DMS153 (cell line): ENCODE measurements at places on chromosomes 16 and 17.

GRCh38 chr16:78259873-78260272, 160.4 kb downstream of the WWOX start:
- no peak for DNase-seq

GRCh38 chr17:60594734-60595133, 5.3 kb upstream of the PPM1D start:
- DNase-seq = no peak

GRCh38 chr17:54979657-54980056, 11.1 kb downstream of the STXBP4 start:
- DNase-seq = no peak

DNA sequence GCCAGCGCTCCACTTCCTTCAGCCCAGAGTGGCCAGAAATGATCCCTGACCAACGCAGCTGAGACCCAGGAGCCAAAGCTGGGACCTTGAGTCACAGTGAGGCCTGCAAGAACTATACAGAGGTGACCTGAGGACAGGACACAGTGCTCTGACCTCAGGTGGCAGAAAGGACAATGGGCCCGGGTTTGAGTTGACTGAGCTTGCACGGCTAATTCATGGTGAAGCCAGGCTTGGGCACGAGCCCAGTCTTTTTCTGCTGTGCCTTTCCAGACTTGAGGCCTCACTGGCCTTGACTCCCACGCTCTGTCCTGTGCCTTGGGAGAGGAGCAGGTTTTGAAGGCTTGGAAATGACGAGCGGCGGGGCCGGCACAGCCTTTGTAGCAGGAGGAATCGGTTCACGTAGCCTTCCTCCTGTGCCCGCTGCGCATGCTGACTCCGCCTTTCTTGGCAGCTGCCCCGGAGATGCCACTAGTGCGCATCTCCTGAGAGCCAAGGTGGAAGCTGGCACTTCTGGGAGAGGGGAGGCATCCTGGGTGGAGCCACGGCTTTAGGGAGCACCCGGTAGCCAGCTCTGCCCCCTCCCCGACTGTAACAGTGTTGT, 34.9 kb downstream of the NDEL1 start:
- no peak for DNase-seq

- DNase-seq = no peak
Measured at GRCh38 chr17:31391496-31391949, at the start of gene RAB11FIP4. Gene RAB11FIP4, plus strand, starts transcription at chr17:31391675. Its CDS starts 178 bp downstream, at chr17:31391853.

DNA sequence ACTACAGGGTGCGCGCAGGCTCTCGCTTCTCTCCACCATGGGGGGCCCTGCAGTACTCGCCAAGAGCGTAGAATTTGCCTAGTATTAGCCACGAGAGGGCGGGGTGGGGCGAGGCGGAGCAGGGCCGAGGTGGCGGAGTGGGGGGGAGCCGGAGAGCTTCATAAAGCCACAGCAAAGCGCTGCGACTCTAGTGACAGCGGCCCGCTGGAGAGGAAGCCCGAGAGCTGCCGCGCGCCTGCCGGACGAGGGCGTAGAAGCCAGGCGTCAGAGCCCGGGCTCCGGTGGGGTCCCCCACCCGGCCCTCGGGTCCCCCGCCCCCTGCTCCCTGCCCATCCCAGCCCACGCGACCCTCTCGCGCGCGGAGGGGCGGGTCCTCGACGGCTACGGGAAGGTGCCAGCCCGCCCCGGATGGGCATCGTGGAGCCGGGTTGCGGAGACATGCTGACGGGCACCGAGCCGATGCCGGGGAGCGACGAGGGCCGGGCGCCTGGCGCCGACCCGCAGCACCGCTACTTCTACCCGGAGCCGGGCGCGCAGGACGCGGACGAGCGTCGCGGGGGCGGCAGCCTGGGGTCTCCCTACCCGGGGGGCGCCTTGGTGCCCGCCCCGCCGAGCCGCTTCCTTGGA, at the start of gene TBX21:
TSS of gene TBX21 (plus strand) at position 190 of the 627 bp plus-strand sequence. CDS start at position 409, 219 bp downstream.
- DNase-seq = no peak

- DNase-seq = peak; percentile 38
Measured at GRCh38 chr17:45098869-45099616, 33.3 kb downstream of the PLCD3 start.

DNA sequence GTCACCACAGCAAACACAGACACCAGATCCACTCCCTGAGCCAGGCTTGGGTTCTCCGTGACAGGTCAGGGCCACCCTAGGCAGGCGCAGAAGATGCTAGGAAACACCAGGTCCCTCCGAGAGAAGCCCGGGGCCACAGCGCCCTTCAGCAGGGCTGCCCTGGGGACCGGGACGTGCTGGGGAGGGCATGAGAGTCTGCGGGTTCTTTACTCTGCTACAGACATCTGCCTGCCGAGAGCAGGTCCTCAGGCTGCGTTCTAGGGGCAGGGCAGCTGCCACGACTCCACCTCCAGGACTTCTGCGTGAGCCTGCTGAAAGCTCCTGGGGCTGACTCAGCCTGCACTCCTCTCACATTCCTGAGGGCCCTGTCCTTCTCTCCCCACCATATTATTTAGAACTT, 11.4 kb downstream of the MYLK3 start:
- no peak for DNase-seq

GRCh38 chr17:47076171-47076570, 97.1 kb upstream of the RPRML start:
- DNase-seq = no peak

DNA sequence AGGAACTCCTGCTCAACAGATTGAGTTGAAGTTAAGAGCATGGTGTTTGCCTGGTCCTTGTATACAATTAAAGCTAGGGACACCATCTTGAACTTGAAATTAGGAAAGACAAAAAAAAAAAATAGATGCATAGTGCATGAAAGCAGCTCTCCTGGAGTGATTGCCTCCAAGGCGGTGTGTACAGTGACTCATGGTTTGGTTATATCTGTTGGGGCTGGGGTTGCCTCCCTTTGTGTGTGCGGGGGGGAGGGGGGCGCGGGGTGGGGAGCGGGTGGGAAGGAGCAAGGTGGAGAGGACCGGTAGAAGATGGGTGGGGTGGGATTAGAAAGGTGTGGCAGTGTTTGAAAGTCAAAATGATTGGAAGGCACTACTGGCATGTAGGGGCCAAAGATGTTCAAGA, 3.4 kb downstream of the TMED6 start:
- no peak for DNase-seq

GRCh38 chr17:72613396-72613795, 479.1 kb downstream of the SLC39A11 start:
- no peak for DNase-seq

DNA sequence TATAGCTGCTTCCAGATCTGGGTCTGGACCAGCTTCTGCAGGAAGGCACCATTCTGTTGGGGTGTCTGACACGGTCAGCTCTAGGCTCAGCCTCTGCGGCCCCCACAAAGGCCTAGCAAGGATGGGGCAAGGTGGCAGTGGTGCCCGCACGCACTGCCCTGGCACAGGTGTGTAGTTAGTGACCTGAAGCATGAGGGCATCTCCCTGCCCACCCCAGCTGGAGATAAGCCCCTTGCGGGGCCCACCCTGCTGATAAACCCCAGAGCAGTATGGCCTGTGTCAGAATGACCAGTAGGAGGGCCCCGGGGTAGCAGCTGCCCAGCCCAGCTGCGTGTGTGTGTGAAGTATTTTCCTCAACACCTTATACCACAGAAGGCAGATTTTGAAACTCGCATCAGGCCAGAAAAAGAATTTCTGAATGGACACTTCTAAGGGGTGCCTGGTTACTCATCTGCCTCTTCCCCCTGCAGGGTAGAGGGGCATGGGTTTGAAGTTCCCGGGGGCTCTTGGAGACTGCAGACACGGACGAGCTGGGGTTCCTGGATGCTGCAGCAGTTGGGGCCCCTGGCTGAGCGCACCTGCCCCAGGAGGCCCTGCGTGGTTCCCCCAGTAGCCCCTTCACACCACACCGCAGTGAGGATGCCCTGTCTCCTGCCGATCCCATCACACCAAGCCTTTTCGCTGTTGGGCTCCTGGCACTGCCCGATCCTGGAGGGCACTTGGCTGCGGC, 4.5 kb downstream of the ARHGDIA start:
- no peak for DNase-seq

DNA sequence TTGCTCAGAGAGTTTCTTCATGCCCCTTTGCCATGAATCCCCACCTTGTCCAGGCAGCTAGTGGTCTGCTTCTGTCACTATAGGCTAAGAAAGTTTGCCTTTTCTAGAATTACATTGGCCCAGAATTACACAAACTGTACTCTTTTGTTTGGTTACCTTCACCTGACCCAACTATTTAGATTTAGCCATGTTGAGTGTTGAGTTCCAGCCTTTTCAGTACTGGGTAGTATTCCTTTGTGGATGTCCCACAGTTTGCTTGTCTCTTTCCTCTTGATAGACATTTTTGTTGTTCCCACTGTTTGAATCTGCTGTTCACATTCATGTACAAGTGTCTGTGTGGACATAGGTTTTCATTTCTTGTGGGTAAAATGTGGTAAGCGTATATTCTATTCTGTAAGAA, 22.3 kb downstream of the USP10 start:
- DNase-seq = no peak

GRCh38 chr16:68961778-68962402, 118.6 kb downstream of the TANGO6 start:
- no peak for DNase-seq

GRCh38 chr16:85867189-85867588, 31.8 kb upstream of the IRF8 start:
- DNase-seq = no peak

DNA sequence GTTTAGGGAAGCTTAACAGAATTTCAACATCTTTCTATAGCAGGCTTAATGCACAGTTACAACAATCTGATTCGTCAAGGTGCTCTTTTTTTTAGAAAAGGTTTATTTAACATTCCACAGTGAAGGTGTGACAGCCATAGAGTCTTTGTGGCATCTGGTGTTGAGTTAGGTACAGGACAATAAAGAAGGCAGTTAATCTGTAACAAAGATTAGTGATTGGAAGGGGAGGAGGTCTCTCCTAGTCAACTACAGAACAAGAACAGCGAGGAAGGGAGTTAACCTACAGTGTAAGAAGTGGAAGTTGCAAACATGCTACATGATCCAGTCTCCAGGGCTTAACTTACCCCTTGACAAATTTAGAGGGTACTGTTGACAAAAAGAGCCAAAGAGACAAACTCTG, 3.0 kb upstream of the ZDHHC7 start:
- no peak for DNase-seq

DNA sequence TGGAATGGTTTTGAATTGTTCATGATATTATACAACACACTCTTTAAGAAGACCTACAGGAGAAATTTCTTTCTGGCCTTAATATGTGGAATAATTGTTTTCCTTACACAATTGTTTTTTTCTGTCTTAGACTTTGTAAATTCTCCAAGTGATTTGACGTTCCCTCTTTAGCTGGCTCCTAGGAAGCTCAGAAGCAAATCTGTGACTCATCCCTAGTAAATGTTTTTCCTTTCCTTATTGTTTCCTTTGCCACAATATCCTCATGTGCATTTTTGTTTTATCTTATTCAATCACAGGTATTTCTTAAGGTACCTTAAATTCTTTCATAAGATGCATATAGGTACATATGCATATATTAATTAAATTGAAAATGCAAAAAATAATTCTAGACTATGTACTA, 13.5 kb downstream of the KIAA0753 start:
- no peak for DNase-seq

GRCh38 chr17:55768936-55769624, 18.2 kb downstream of the PCTP start:
- no peak for DNase-seq

DNA sequence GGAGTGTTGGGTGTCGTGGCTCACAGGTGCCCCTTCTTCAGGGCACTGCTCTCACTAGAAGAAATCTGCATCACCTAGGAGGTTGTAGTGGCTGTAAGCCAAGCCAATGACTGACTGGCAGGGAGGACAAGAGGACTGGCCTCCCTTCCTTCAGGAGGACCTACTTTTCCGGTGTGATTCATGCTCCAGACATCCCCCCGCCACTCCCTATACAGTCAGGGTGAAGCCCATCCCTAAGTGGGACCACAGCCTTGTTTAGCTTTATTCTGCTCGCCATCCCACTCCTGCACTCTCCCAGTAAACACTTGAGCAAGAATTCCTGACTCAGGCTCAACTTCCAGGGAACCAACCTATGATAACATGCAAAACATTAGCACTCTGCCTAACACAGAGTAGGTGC, 67.0 kb downstream of the PLCG2 start:
- no peak for DNase-seq

DNA sequence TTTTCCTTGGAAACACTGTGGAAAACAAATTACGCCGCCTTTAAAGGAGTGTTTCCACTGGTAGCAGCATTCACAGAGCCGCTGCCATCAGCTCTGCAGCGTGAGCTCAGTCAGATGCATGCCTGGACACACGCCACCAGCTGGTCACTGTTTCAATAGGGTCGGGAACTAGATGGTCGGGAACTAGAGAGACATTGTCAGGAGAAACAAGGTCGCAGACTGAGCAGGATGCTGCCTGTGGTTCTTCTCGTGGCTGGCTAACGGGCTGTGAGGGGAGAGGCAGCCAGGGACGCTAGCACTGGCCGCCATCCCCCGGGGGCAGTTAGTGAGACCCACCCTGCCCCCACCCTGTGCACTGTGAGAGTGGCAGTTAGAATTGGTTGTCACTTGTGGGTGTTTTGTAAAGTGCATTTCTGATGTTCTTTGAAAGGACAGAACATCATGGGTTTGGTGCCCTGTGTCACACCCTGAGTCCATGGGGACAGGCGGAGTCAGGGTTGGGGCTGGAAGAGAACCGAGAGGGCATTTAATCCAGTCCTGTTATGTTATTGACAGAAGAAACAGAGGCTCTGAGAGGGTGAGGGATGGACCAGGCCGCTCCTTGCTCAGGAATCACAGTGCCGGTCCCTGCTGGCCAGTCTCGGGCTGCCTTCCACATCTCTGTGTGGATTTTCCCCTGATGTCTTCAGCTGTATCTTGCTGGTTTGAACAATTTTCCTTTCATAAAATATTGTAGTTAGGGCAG, 86.3 kb downstream of the SPECC1 start:
- peak; percentile 11 for DNase-seq

DNA sequence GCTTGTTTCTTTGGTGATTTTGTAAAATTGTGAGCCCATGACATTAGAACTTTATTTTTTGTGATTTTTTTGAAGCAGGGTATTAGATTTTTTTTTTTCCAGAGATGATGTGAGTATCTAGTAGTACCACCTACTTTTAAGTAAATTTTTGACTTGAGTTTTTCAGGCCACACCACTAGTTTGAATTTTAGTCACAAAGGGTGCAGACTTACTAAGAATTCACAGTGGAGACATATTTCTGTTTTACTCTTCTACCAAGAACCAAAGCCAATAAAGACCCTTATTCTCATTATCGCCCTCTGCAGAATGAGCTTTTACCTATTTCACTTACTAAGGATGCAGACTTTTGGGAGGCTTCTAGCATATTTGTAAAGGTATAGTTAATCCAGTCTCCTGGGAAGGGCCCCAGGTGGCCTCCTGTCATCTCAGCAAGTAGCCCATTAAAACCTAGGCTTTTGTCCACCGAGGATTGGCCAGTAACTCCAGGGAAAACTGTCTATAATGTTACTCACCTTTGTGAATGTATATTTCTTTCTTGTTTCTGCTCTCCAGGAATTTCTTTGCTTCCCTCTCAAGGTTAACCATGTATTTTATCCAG, 30.6 kb downstream of the NLK start:
- no peak for DNase-seq
